ENCODE measurements at places on chromosomes 1 and 21.

GRCh38 chr21:41068967-41069642, 98.9 kb upstream of the BACE2 start:
- peak; percentile 72 for DNase-seq

- no peak for DNase-seq
Observed at GRCh38 chr1:51829058-51829457, 49.5 kb downstream of the NRDC start.

DNA sequence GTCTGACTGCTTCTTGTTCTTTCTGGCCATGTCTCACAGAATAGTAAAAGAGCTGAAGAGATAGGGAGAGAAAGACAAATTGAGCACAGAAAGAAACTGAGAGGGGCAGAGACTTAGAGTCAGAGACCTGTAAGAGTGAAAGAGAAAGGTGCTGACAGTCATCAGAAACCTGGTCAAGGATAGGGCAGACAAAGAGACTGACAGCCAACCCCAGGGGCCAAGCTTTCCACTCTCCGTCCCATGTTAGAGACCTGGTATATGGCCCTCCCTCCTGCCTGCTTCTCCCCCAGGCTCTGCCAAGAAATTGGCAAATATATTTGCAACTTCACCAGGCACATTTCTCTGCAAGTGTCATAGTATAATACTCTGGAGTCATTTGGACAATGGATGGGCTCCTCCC, 64.6 kb downstream of the RHBG start:
- no peak for DNase-seq

- DNase-seq: no peak
Observed at GRCh38 chr21:26124896-26125295, 45.7 kb downstream of the APP start.

DNA sequence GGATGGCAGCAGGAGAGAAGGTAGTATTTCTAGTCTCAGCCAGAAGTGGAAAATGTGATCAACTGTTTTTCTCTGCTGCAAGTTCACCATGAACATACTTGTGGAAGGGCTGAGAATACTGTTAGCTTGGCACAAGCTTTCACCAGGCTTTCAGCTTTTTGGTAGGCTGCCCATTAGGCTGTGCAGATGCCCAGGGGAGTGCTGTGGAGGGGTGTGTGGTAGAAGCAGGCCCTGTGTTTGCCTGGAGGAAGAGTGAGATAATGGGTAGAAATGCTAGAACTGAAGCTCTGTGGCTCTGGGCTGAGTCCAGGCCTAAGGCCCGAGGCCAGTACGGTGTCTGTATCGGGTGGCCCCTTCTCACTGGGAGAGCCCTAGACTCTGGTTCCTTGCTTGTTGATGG, 9.8 kb downstream of the DNAJC6 start:
- DNase-seq: no peak

- DNase-seq: no peak
Observed at GRCh38 chr1:208834381-208835096, 590.4 kb upstream of the PLXNA2 start.

GRCh38 chr1:208737161-208737560, 493.0 kb upstream of the PLXNA2 start:
- DNase-seq: no peak

GRCh38 chr1:114334297-114334696, 176.7 kb downstream of the TRIM33 start:
- DNase-seq: no peak

- no peak for DNase-seq
Observed at GRCh38 chr1:58683519-58683918, 16.3 kb downstream of the MYSM1 start.

- no peak for DNase-seq
Observed at GRCh38 chr1:27427816-27428315, 35.4 kb downstream of the GPR3 start.

Data from stimulated activated CD4-positive, alpha-beta T cell treated with anti-CD3 and anti-CD28 coated beads, Interleukin-15, amount 100 ng/mL, for 48 hours (primary cell).